Stimulated activated CD8-positive, alpha-beta memory T cell treated with anti-CD3 and anti-CD28 coated beads, Interleukin-4, amount 100 ng/mL, for 1 hour (primary cell): ENCODE measurements at places on chromosomes 2 and 18.

- no peak for DNase-seq
These were observed 8.4 kb upstream of the PRKCE start for GRCh38 chr2:45643095-45643494.

DNA sequence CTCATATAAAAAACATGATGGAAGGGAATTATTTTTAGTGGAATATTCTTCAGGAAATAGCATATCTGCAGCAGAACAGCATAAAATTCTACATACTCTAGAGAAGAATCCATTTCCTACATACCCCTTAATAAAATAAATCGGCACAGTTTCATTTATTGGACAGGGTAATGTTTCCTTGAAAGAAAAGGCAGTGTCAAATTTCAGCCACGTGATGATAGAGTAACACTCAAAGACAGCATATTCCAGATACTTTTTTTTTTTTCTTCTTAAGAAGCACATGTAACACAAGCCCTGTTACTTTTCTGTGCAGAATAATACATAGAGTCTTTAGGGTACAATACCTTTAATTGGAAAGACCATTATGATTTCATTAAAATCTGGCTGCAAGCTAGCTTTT lies 204.4 kb downstream of the SRBD1 start:
- DNase-seq = no peak

- no peak for DNase-seq
These were observed 92.8 kb downstream of the PTGR3 start for GRCh38 chr18:75116165-75116564.

- no peak for DNase-seq
These were observed 35.4 kb downstream of the LAMA3 start for GRCh38 chr18:23724681-23725080.

- DNase-seq = no peak
These were observed 165.5 kb downstream of the GCA start for GRCh38 chr2:162509288-162509968.

- no peak for DNase-seq
These were observed 7.6 kb upstream of the PLB1 start for GRCh38 chr2:28488083-28488830.

GRCh38 chr2:235848946-235849345 lies 319.2 kb downstream of the GBX2 start:
- DNase-seq = no peak

DNA sequence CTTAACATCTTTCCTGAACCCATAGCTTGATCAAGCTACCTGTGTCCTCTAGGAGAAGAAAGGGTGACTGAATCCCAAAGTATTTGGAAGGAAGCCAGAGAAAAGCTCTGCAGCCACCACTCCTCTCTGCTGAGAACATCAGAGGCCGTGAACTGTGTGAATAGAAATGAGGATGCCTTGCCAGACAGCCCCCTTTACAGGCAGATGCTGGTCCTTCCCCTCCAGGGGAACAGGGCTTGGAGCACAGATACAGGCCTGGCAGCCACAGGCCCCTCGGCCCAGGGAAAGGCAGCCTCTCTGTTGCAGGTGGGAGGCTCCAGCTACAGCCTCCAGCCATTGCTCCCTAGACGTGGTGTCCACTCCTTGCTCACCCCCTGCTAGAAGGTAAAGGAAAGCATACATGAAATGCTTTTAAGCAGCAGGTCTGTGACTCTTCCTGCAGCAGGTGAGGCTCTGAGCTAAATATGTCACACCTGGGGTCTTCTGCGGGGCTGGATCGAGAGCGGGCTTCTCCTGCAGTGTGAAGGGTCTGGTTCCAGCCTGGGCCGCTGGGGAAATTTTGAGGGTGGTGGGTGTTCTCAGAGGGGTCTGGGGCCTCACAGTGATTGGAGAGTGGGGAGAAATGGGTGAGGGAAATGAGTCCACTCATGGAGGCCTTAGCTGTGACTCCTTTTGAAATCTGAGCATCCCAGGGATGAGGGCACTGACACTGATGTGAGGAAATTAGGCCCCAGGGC lies 234.0 kb downstream of the KLHL29 start:
- no peak for DNase-seq

DNA sequence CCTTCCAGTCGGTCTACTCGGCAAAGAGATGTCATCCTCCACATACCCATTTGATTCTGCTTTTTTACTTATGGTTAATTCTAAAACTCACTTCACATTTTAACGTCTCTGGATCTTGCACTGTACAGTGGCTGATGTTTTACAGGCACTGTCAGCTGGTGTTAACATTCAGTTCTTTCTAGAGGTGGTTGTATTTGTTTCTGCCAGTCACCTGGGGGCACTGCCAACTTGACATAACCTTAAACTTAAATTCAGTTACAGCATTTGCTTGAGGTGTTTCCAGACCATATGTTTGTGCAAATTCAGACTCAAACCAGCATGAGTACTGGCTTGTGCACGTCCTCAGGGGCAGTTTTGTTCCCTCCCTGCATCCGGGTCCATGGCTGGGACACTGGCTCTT lies 5.3 kb upstream of the TMEM185B start:
- DNase-seq = no peak

- no peak for DNase-seq
These were observed 147.7 kb upstream of the GATA6 start for GRCh38 chr18:22021701-22022100.

DNA sequence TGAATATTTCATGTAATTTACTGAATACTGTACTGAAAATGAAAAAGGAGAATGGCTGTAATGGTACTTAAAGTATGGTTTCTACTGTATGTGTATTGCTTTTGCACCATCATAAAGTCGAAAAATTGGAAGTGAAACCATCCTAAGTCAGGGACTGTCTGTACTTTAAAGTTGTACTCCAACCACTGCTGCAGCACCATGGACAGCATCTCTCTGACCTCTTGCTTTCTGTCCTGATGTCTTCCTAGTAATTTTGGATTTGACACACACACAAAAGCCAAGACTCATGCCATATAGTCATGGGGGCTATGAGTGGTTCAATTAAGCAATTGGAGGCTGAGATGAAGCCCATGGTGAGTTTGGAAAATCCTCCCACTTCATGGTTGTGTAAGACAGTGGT lies 256.3 kb upstream of the PKDCC start:
- DNase-seq = no peak

DNA sequence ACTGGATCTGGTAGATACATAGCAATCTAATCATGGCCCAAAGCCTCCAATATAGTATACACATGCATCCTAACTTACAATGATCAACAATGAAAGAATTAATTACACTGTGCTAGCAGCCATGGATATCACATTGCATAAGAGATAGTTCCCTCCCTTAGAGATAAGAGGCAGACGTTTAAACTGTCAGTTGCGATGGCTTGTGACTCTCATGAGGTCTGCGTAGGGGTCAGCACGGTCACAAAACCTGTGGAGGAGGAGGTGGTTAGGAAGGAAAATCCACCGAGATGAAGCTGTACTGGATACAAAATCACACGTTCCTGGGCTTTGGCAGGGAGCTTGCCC lies 800 bp upstream of the RALB start:
- DNase-seq = no peak

DNA sequence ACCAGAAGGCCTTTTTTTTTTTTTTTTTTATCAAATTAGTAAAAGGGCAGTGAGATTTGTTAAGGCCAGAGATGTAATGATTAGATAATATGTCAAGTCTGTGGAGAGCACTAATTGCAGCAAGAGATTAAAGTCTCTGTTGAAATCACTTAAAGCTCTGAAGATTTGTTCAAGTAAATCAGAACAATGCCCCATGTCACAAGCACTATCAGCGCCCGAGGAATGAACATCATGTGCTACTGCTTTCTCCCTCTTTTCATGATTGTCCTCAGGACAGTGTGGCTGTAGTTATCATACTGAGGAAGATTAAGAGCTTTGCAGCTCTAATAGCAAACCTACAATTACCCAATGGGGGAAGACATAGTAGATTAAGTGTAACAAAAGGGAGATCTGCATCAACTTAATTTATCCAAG lies 71.1 kb downstream of the TDRD15 start:
- no peak for DNase-seq
